ENCODE measurements at places on chromosomes 11 and 22. TPM values are rescaled to one million over a fixed set of nuclear protein-coding genes. Genes with fewer than 3 reads are reported as not detected.

The TPBGL gene
- not detected for total RNA-seq

The PLEKHB1 gene
- total RNA-seq = 1.4 TPM

The TRPM5 gene
- total RNA-seq = not detected

The KRTAP5-8 gene
- 0.32 TPM for total RNA-seq

The P4HA3 gene
- total RNA-seq = 0.20 TPM

The PGM2L1 gene
- total RNA-seq = 1.1 TPM

The IL10RA gene
- total RNA-seq = 3.8 TPM

The IFITM10 gene
- 0.96 TPM for total RNA-seq

The APOA5 gene
- not detected for total RNA-seq

The CARNS1 gene
- 0.20 TPM for total RNA-seq

The TLCD5 gene
- 0.48 TPM for total RNA-seq

The APOBEC3A gene
- total RNA-seq = 5.3 TPM

The TH gene
- 0.40 TPM for total RNA-seq

The ANO3 gene
- not detected for total RNA-seq

The H19 gene
- total RNA-seq = 6.5 TPM

The CHRNA10 gene
- total RNA-seq = 0.64 TPM

The TSSK2 gene
- total RNA-seq = not detected

The CENPM gene
- total RNA-seq = 10.6 TPM

The CARD18 gene
- total RNA-seq = 4.4 TPM

The BANF1 gene
- 145 TPM for total RNA-seq

The GRIA4 gene
- not detected for total RNA-seq

The SLC25A45 gene
- 3.4 TPM for total RNA-seq

The BRSK2 gene
- total RNA-seq = 0.08 TPM

The GLYATL1 gene
- 0.44 TPM for total RNA-seq

The C1QTNF5 gene
- 2.0 TPM for total RNA-seq

The LMO1 gene
- total RNA-seq = not detected

The DEFB131B gene
- total RNA-seq = not detected

The TMEM218 gene
- 14.3 TPM for total RNA-seq

All from esophagus mucosa (tissue), 1 donor.